ENCODE measurements at places on chromosomes 2 and 18. TPM values are rescaled to one million over a fixed set of nuclear protein-coding genes. Genes with fewer than 3 reads are reported as not detected.

Gene NCKAP1
- total RNA-seq = 150 TPM

DNA sequence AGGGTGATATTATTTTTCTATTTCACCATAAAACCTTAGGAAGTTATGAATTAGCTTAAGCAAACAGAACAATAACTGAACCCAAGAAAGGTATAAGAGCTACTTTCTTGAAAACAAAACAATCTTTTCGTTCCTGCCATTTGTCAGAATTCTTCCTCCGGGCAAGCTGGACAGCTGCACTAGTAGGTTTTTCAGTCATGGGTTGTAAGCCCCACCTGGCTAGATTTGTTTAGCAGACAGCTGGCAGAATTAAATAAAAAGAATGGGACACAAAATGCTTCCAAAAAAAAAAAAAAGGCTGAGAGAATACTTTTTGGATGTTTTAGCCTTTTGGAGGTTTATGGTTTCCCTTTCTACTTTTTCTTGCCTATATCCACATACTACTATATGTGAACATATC, 694.1 kb downstream of the ARHGAP15 start:
- DNase-seq = no peak

Gene FBXO48
- total RNA-seq = 2.1 TPM

GRCh38 chr2:167759531-167759930, 487.9 kb downstream of the STK39 start:
- DNase-seq = no peak

Gene PXDN
- total RNA-seq = 38.1 TPM

Gene ZSWIM2
- not detected for total RNA-seq

Gene RAPGEF4
- 9.3 TPM for total RNA-seq

GRCh38 chr2:218194880-218195279, 22.1 kb upstream of the ARPC2 start:
- no peak for DNase-seq

GRCh38 chr2:216690853-216691741, 4.3 kb downstream of the IGFBP5 start:
- DNase-seq = peak; percentile 94

Gene LCT
- total RNA-seq = 0.04 TPM

- no peak for DNase-seq
Measured at GRCh38 chr18:9810994-9811705, 74.6 kb upstream of the TXNDC2 start.

Gene ACMSD
- total RNA-seq = not detected

Measured in sciatic nerve (tissue), 2 donors.